ENCODE measurements at places on chromosomes 12 and 14. TPM values are rescaled to one million over a fixed set of nuclear protein-coding genes. Genes with fewer than 3 reads are reported as not detected.

GRCh38 chr12:88578276-88579160 lies 1.8 kb downstream of the KITLG start:
- DNase-seq: no peak
- H3K27ac ChIP-seq: no peak overlapping the region
- H3K4me3 ChIP-seq: no peak overlapping the region
- no peaks in the 10 kb centered on the region for H3K36me3 ChIP-seq
- H3K4me1 ChIP-seq: peaks cover 5% of the 10 kb centered on the region

DNA sequence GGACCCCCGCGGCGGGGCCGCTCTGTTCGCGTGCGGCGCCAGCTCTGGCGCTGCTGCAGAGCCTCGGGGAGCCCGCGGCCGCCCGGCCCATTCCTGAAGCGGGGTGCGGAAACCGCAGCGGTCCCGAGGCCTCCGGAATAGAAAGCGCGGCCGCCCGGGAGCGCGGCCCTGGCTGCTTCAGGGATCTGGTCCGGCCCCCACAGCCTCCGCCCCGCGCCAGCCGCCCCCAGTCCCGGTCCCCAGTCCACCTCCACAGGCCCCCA lies 204 bp downstream of the HSP90AA1 start:
- H3K4me1 ChIP-seq: peaks cover 2% of the 10 kb centered on the region
- peaks cover 5% of the 10 kb centered on the region for H3K36me3 ChIP-seq
- peak overlapping the region; percentile 99 for H3K4me3 ChIP-seq
- H3K27ac ChIP-seq: peak overlapping the region; percentile 100
- no peak for DNase-seq

DNA sequence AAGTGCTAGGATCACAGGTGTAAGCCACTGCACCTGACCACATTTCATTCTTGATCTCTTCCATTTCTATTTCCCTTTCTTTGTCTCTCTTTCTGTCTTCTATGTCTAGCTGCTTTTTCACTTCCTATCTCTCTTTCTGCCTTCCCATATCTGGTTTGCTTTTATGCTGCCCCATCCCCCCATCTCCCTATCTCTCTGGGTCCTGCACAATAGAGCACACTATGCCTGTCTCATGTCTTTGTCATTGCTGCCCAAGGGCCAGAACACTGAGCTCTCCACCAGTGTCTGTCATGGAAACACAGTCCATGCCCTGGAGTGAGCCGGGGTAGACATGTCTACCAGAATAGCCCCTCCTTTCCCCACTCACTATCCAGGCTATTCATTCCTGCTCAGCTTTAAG lies 12.3 kb upstream of the RARG start:
- no peak for DNase-seq
- no peaks in the 10 kb centered on the region for H3K4me1 ChIP-seq
- H3K27me3 ChIP-seq: no peaks in the 10 kb centered on the region
- no peak overlapping the region for H3K4me3 ChIP-seq

DNA sequence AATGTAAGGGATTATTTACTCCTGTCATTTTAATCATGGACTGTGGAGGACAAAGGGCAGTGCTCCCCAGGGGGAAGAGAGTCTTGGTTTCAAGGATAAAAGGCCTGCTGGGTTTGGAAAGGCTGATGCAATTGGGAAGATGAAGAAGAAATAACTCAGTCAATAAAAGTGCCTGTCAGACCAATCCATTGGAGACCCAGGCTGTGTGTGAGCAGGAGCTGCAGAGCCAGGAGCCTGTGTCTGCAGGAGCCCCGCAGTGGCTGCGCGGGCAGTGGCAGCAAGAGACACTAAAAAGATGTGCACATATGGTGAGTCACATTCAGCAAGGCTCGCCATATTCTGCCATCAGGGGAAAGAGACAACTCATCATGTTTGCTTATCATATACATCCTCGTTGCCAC lies 90.4 kb downstream of the CRACR2A start:
- H3K4me1 ChIP-seq: no peaks in the 10 kb centered on the region
- no peak for DNase-seq
- no peak overlapping the region for H3K27ac ChIP-seq
- H3K36me3 ChIP-seq: no peaks in the 10 kb centered on the region
- no peaks in the 10 kb centered on the region for H3K27me3 ChIP-seq

The POTEG gene
- total RNA-seq: not detected

The MYH7 gene
- total RNA-seq: not detected

Data from aorta (tissue), 5 donors.